Activated T-cell treated with anti-CD3 and anti-CD28 coated beads, Interleukin-2, amount 50 U/mL, for 4 hours (primary cell): ENCODE measurements at places on chromosomes 6 and 20. TPM values are rescaled to one million over a fixed set of nuclear protein-coding genes. Genes with fewer than 3 reads are reported as not detected.

- DNase-seq: no peak
Measured at GRCh38 chr6:33175436-33176069, 16.7 kb downstream of the COL11A2 start.

DNA sequence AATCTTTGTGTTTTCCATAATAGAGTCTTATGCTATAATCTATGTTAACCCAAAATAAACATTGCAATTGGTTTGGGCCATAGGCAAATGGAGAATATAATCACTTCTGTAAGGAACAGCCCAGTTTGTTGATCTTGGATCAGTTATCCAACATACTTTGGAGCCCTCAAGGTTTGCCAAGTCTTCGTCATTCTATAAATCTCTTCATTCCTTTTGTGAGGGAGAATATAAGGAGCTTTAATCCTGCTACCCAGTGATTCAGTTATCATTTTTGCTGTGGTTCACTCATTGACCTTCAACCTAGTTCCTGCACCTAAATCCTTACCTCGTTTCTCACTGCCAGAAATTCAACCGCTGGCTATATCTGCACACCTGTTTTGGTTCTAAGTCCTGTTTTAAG is 500.3 kb upstream of the PTCHD4 start:
- no peak for DNase-seq

- DNase-seq: no peak
Measured at GRCh38 chr6:132412656-132413498, 11.6 kb upstream of the MOXD1 start.

DNA sequence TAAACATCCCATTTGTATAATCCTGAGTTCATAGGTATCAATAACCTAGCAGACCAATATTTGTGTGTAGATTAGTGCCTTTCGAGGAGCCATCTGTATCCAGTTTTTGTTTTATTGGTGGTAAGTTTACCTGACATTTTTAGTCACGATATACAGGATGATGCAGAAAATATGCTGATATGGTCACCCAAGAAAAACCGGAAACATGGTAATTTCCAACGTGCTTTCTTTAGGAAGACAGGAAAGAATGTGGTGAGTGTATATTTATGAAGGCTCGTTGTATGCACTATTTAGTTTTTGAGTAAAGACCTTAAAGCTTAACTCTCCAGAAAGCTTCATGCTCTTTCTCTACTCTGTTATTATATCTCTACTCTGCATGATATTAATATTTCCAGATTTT is 180.2 kb upstream of the PHACTR1 start:
- DNase-seq: no peak

Gene SLC2A10
- total RNA-seq: not detected

Gene PPP1R3G
- not detected for total RNA-seq
